ENCODE measurements at places on chromosomes 5 and 9.

DNA sequence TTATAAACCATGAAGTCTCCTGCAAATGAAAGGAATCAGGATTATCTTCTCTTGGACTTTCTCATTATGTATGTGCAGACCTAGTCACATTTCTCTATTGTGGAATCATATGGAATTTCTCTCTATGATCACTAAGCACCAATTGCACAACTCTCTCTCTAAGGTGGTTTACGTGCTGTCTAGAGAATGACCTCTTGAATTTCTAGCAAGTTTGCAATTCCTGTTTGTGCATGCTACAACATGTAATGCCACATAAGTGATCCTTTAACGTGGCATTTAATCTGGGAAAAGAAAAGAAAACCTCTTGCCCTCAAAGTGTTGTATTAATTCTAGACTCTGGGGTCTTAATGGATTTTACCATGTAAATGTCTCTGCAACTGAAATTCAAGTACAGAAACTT is 5.0 kb upstream of the PPP2R2B start:
- no peak for DNase-seq

GRCh38 chr9:119101048-119101447 is 268.2 kb downstream of the BRINP1 start:
- DNase-seq: no peak

DNA sequence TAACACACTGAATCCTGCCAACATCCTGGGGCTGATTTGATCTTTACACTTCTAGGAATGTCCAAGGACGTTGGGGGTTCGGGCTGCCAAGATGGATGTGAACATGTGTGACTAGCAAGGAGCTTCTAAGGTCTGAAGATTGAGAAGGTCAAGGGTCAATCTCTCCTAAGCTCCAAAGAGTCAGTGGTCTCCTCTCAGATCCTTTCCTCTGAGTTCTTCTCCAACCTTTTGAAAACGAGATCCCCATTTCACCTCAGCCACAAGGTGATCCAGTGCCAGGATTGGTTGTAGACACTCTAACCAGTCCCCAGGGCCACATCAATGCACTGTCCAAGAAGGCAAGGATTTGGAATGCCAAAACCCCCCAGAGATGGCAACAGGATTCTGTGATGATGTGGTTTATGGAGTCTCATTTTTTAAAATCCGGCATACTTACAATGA is 266.8 kb downstream of the NDUFS4 start:
- no peak for DNase-seq

DNA sequence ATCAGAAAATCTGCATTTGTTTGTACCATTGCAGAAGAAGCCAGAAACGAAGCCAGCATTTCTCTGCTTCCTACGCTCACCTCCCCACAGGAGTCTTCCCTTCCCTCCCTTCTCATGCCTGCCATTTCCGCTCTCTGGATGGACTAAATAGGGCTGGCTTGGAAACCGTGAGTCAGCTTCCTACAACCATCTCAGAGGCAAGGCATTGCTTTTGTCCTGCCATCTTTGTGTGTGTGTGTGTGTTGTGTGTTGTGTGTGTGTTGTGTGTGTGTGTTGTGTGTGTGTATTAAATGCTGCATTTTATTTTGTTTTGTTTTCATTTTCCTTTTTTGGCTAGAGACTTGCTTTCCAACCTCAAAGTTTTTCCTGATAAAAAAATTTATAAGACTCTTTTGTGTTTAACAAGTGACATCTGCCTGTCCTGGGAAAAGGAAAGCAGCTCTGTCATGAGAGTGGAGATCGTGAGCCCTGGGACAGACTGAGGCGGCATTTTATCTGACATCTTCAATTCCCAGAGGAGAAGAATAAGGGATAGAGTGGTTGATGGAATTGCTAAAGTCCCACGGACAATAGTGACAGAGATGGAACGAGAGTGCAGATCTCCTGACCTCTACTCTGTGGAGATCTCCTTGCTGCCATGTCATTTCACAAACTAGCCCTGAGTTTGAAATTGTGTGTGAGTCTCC is 7.5 kb upstream of the EGFLAM start:
- DNase-seq: no peak

DNA sequence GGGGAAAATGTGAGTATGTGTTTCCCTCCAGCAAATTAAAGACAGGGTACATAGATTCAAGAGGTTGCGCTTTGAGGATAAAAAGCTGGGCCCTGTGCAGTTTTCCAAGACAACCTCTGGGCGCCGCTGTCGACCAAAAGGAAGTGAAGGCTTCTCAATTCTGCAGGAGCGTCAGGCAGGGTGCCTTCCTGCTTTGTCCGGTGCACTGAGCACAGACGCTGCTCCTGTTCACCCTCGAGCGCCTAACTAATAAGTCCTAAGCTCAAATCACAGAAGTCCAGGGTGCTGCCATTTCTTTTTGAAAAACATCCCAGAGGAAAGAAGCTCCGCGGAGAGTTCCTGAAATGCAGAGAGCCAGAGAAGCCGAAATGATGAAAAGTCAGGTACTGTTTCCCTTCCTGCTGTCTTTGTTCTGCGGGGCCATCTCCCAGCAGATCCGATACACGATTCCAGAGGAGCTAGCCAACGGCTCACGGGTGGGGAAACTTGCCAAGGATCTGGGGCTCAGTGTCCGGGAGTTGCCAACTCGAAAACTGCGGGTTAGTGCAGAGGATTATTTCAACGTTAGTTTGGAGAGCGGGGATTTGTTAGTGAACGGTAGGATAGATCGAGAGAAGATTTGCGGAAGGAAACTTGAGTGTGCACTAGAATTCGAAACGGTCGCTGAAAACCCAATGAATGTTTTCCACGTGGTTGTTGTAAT is at the start of gene PCDHGB1:
TSS of gene PCDHGB1 (plus strand) at position 183 of the 703 bp plus-strand sequence. CDS start at position 345, 162 bp downstream.
- DNase-seq: no peak
